ENCODE measurements at places on chromosomes 1 and 21. TPM values are rescaled to one million over a fixed set of nuclear protein-coding genes. Genes with fewer than 3 reads are reported as not detected.

Gene URB1
- 17.5 TPM for total RNA-seq

Gene POU3F1
- total RNA-seq: 0.09 TPM

Gene TRPM2
- total RNA-seq: 32.7 TPM

Gene OR2M4
- not detected for total RNA-seq

Gene PIAS3
- total RNA-seq: 23.6 TPM

Gene OR2T11
- total RNA-seq: not detected

Gene AKNAD1
- total RNA-seq: not detected

Gene NEK2
- 42.5 TPM for total RNA-seq

Gene LPAR3
- total RNA-seq: 0.47 TPM

Gene B4GALT3
- 53.5 TPM for total RNA-seq

Gene SPRR4
- not detected for total RNA-seq

Gene SERTAD4
- total RNA-seq: not detected

Gene UQCRHL
- total RNA-seq: 1.8 TPM

Gene PLA2G2F
- not detected for total RNA-seq

Gene SPRR2A
- not detected for total RNA-seq

Gene WDR64
- 0.12 TPM for total RNA-seq

Gene TSSK3
- total RNA-seq: 0.70 TPM
